Stimulated activated effector memory CD8-positive, alpha-beta T cell treated with anti-CD3 and anti-CD28 coated beads, Interleukin-12 subunit alpha, Interleukin-12 subunit beta, amount 100 ng/mL, for 72 hours (primary cell): ENCODE measurements at places on chromosomes 3 and 15.

DNA sequence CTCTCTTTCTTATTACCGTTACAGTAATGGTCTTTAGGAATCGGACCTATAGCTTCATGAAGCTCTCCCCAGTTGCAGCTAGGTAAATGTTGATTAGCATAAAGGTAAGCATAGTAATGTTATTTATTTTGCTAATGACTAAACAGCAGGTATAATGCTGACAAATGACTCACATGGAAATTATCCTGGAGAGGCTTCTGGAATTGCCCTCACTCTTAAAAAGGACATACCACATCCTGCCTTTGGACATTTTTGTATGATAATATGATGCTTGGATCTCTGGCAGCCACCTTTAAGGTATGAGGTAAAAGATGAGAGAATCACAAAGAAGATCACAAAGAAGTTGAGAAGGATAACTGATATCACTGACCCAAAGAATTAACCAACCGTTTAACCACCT lies 238.6 kb downstream of the CHL1 start:
- DNase-seq = no peak

- no peak for DNase-seq
Observed at GRCh38 chr3:8457039-8457438, 44.6 kb upstream of the LMCD1 start.

DNA sequence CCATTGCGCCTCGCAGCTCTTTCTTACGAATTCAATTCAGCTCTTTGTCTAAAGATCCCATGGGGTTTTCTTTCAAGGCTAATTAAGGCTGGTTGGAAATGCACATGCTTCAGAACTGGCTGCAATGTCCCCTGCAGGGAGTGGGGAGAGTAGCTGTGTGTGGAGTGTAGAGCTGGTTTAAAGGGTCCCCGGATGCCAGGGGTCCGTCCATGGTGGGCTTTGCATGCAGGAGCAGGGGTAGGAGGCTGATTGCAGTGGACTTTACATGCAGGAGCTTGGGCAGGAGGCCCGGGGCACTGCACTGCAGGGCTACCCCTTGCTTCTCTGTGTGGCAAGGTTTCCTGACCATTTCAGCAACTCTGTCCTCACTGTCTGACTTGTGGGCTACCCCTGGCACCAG lies 261.6 kb upstream of the LYSMD4 start:
- no peak for DNase-seq

- no peak for DNase-seq
Observed at GRCh38 chr3:111033470-111034050, 38.1 kb upstream of the NECTIN3 start.

DNA sequence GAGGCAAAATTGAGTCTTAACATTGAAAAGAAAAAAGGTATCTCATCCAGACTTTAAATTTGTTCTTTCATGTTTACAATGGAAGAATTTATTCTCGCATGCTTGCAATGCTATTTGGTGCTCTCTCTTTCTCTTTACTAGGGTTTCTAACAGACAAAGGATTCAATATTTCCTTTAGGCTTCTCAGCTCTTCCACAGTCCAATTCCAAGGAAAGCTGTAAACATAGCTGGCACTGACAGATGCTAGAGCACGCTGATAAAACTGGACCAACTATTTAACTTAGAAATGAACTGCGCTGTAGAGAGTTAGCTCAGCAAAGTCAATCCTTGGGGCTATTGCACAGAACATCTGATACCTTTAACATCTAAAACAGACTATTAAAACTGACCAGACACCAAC lies 81.3 kb downstream of the PDZRN3 start:
- no peak for DNase-seq

GRCh38 chr3:27485866-27486265 lies 1.7 kb upstream of the SLC4A7 start:
- DNase-seq = no peak
